Lung microvascular endothelial cell (primary cell): ENCODE measurements at places on chromosomes 13 and 19.

DNA sequence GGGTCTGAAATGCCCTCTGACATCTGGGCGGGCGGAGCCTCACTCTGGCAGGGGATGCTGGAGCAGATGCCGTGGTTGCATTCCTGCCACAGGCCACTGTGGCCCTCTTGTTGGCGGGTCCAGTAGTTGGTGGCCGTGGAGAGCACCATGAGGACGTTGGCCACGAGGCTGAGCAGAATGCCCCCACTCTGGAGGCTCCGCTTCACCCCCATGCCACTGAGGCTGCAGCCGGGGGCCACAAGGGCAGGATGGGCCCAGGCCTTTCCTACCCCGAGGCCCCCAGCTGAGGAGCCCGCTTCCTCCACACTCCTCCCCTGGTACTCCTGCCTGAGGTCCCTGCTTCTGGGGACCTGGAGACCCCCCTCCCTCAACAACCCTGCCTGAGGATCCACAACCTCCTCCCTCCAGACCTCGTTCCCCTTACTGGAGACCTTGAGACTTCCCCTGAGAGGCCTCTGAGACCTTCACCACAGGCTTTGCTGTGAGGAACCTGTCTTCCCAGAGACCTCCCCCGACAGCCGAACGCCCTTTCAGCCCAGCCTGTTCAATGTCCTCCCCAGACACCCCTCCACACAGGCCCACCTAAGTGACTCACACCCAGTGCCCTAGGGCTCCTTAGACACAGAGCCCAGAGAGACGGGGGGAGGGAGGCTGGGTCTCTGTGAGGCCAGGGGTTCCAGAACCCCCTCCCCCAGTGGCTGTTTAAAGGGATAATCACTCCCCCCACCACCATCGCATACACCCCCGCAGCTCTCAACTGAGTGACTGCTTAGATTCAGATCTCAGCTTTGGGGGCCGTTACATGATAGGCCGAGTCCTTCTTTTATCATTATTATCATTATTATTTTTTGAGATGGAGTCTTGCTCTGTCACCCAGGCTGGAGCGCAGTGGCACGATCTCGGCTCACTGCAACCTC lies at the start of gene CLDND2:
TSS of gene CLDND2 (minus strand) at position 638 of the 917 bp plus-strand sequence. CDS start at position 212, 426 bp downstream.
- no peak for DNase-seq

GRCh38 chr13:51770160-51770559 lies 33.8 kb downstream of the DHRS12 start:
- no peak for DNase-seq

GRCh38 chr13:102325321-102325720 lies 76.5 kb downstream of the FGF14 start:
- DNase-seq = no peak

GRCh38 chr13:48873587-48873986 lies 102.1 kb upstream of the FNDC3A start:
- DNase-seq = no peak

GRCh38 chr19:10408511-10409283 lies 5.4 kb upstream of the CDC37 start:
- no peak for DNase-seq

DNA sequence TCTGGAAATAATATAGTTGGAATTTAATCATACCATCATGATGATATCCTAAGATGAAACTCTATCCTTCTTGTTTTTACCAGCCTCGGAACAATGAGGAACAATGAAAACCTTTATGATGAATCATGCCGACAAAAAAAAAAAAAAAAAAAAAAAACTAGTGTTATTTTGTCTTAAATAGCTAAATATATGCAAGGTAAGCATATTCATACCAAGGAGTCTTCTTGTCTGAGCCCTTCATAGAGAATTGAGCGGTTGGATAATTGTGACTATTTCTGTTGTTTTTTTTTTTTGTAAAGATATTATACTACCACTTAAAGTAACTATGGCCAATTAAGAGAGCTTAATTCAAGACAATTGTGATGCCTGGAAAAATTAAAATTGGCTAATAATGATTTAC lies 244.0 kb upstream of the PCDH9 start:
- no peak for DNase-seq

DNA sequence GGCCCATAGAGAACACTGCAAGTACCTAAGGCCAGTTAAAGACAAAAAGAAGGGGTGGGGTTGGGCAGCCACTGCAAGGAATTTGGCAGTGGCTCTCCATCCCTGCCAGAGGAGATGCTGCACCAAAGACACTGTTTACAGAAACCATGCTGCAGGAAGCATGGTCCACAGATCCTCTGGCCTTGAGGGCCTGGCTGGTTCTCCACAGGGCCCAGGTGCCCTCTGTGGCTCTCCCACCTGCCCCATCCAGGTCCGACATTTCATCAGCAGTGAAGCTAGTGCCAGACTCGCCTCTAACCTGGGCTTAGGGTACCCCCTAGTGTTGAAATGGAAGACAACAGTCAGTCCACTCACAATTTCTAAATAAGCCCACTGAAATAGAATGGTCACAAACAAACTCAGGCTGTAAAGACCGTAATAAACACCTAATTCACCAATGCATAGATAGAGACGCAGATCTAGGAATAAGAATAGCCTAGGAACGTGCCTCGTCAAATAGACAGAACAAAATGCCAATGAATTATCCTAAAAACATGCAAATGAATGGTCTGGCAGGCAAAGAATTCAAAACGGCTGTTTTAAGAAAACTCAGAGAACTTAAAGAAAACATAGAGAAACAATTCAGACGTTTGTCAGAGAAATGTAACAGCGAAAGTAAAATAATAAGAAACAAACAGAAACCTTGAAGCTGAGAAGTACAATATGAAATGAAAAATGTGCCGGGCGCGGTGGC lies 23.3 kb downstream of the LYPD4 start:
- DNase-seq = peak; percentile 76

DNA sequence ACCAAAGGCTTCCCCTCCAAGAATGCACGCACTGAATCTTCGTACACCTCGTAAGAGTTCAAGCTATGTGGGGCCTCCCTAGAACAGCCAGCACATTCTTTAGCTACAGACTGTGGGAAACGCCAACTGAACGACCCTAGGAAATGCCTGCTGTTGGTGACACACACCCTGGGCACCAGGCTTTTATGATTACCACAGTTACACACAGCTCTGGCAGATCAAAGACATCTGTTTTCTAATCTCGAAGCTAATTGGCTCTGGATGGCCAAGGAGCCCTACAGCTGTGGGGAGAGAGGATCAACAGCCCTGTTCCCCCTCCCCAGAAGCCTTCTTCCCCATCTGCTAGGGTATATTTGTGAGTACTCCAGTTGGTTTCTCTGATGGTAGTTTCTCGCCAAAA lies 123.0 kb downstream of the COL4A1 start:
- no peak for DNase-seq

- no peak for DNase-seq
These were observed 947 bp downstream of the ATP4B start for GRCh38 chr13:113656831-113657671.

GRCh38 chr19:18390065-18390907 lies 4.3 kb downstream of the GDF15 start:
- DNase-seq = peak; percentile 73

DNA sequence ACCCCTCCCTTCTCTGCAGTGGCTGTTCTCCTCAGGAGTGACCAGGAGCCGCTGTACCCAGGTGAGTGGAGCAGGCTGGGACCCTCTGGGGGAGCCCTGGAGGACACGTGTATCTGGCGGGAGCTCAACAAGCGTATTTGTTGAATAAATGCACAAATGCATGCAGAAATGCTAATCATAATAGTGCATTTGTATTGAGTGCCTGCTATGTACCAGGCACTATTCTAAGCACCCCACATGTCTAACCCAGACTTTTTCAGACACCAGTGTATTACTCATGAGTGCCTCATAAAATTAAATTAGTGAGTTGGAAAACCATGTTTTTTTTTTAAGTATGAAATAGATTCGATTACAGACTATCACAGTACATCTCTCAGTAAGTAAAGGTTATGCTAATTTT lies 7.9 kb downstream of the HPN start:
- DNase-seq = no peak

- no peak for DNase-seq
These were observed 2195.9 kb downstream of the PCDH9 start for GRCh38 chr13:65034266-65034665.

DNA sequence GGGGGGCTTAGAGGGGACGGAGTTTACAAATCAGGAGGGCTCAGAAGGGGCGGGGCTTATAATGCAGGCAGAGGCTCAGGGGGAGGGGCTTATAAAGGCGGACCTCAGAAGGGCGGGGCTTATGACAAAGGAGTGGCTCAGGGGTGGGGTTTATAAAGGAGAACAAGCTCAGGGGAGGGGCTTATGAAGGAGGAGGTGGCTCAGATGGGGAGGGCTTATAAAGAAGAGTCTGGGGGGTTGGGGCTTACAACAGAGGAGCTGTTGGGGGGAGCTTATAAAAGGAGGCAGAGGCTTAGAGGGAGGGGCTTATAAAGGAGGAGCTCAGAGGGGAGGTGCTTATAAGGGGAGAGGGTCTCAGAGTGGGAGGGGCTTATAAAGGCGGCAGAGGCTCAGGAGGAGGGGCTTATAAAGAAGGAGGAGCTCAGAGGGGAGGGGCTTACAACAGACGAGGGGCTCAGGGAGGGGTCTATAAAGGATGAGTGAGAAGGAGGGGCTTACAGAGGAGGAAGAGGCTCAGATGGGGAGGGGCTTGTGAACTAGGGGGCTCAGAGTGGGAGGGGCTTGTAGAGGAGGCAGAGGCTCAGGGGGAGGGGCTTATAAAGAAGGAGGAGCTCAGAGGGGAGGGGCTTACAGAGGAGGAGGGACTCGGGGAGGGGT lies 1.0 kb downstream of the SMIM24 start:
- no peak for DNase-seq

DNA sequence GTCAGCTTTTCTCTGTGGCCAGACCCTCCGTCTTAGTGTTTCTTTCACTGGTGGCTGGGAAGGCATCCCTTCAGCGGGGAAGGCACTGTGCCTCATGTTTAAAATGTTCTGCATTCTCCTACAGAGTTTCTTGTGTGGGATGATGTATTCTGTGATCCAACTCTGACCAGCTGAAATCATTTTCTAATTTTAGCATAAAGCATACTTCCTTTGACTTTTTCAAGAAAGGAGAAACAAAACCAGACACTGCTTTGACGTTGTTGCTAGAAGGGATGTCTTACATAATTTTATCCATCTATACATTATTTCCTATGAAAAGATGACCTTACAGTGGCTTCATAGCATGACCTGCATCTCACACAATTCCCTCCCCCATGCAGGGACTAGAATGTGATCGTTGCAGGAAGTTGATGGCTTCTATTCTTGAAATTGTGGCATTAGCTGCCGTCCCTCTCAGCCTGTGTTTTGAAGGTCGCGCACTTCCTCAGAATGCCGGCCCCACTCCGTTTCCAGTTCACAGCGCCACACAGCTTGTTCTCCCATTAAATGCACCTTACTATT lies 38.6 kb upstream of the TEX29 start:
- DNase-seq = no peak

GRCh38 chr13:75372923-75373841 lies 108.8 kb downstream of the TBC1D4 start:
- peak; percentile 28 for DNase-seq

DNA sequence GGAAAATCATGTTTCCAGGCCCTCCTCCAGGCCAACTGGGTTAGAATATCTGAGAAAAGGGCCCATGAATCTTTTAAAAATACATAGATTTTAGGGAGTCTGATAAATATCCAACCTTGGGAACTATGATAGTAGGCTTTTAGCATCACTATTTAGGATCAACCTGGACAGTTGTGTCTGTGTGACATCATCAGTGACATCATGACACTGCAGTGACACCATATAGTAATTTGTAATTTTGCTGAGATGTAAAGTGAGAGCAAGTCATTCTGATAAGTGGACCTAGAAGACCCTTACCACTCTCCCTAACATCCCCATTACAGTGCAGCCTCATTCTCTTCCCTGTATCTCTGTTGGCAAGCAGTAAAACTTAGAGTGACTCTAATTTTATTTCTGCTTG lies 14.1 kb downstream of the GPALPP1 start:
- no peak for DNase-seq

GRCh38 chr19:5337708-5338655 lies 2.6 kb downstream of the PTPRS start:
- no peak for DNase-seq

DNA sequence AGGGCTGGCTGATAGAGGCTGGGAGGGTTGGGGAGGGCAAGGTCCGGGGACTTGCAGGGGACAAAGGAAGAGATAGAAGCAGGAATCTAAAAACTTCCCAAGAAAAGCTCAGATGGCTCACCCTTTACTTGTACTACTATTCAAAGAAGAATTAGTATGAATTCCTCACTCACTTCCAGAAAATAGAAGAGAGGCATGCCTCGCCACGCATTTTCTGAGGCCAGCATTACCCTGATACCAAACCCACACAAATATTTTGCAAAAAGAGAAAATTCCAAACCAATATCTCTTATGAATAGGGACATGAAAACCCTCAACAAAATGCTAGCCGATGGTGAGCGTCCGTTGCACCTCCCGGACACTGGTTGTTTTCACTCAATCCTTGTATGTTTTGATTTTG lies 54.0 kb downstream of the ING1 start:
- DNase-seq = no peak

DNA sequence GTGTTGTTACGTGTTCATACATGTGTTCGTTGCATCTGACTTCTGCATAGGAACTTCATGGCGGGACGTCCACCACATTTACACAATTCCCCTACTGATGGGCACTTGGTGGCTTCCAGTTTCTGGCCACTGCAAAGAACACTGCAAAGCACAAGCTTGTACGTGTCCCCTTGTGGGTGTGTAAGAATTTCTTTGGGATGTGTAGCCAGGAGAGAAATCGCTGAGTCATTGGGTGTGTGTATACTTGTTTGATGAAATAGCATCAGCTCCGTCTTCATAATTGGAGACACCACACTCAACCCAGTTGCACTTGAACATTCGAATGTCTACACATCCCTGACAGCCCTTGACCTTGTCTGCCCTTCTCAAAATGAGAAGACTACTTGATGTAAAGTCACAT lies 19.2 kb downstream of the KLK5 start:
- DNase-seq = no peak

GRCh38 chr19:50858886-50859285 lies 4.2 kb downstream of the KLK3 start:
- no peak for DNase-seq

- no peak for DNase-seq
These were observed 1.5 kb downstream of the EGLN2 start for GRCh38 chr19:40800339-40800996.

GRCh38 chr19:19752760-19753403 lies 20.0 kb upstream of the ZNF14 start:
- no peak for DNase-seq

DNA sequence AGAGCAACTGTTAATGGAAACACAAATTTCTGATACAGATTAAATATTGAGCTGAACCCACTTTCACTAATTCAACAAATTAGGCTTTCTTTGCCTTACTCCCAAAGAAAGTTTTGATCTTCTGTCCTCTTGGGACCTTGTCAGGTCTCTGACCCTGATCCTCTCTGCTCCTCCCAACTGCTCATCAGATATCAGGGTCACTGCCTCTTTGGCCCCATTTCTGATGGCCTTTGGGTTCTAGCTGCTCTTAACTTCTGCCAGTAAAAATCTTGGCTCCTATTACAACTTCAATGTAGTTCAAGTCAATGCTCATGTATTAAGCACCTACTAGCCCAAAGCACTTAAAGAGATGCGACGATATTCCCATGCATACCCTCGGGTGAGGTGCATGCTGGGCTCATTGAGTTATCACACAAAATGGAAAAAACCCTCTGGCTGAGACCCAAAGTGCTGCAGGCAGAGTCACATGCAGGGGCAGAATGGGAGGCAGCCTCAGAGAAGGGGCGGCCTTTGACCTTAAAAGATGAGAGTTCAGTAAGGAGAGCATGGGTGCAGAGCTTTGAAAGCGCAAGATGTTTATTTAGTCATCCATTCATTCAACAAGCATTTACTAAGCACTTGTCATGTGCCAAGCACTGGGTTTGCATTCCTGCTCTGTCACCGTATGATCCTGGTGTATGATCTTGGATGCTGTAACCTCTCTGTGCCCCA lies 183.4 kb downstream of the USP12 start:
- DNase-seq = no peak

GRCh38 chr19:41352609-41353465 lies 885 bp downstream of the TGFB1 start:
- DNase-seq = peak; percentile 66
